ENCODE measurements at places on chromosomes 11 and 22. TPM values are rescaled to one million over a fixed set of nuclear protein-coding genes. Genes with fewer than 3 reads are reported as not detected.

BEST1 gene
- 0.75 TPM for polyA plus RNA-seq

DNA sequence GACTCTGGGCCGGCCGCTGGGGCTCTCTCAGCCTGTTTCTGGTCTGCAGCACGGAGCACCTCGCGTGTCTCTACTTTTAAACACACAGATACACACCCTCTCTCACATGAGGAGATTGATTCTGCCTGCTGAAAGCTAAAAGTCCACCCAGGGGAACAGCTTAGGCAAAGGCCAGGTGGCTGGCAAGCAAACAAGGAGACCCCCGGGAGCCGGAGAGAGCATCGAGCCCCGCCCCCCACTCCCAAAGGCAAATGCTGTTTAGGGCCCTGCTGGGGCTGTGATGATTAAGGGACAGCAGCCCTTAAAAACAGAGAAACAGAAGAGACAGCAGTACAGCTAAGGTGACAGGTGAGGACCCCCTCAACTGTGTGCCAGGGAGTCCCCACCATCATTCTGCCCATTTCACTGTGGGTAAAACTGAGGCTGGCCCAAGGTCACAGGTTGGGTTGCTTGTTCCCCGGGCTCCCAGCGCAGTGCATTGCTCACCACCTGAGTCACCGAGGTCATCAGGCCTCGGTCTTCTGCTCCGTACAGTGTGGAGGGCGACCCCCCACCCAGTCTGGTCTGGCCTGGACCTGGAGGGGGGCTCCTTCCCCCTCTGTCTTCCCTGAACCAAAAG, 6.8 kb downstream of the CABP7 start:
- no peak for DNase-seq

EMID1 gene
- polyA plus RNA-seq = 3.0 TPM

- no peak for DNase-seq
Observed at GRCh38 chr11:44606472-44606871, 41.0 kb downstream of the CD82 start.

- DNase-seq = no peak
Observed at GRCh38 chr11:94120946-94121345, 7.7 kb upstream of the PANX1 start.

- no peak for DNase-seq
Observed at GRCh38 chr22:20464096-20464614, 26.5 kb upstream of the SCARF2 start.

ANO5 gene
- polyA plus RNA-seq = 1.7 TPM

CECR2 gene
- 24.2 TPM for polyA plus RNA-seq

LINC01488 gene
- not detected for polyA plus RNA-seq

DNA sequence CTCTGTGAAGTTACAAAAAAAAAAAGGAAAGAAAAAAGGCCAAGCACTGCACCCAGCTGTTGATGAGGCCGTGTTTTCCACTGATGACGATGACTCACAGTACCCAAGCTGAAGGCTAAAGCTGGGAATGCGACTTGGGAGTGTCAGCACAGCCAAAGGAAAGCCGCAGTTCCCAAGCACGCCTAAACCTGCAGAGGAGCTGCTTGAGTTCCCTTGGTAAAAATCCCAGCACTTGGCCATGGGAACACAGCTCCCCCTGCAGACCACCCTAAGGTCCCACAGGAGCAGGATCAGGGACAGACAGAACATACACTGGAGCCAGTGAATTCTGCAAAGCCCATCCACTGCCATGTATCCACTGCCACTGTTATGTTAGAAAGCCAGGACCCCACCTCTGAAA, 39.9 kb downstream of the SERGEF start:
- peak; percentile 92 for DNase-seq

TBX10 gene
- not detected for polyA plus RNA-seq

CHADL gene
- polyA plus RNA-seq = 0.70 TPM

DNA sequence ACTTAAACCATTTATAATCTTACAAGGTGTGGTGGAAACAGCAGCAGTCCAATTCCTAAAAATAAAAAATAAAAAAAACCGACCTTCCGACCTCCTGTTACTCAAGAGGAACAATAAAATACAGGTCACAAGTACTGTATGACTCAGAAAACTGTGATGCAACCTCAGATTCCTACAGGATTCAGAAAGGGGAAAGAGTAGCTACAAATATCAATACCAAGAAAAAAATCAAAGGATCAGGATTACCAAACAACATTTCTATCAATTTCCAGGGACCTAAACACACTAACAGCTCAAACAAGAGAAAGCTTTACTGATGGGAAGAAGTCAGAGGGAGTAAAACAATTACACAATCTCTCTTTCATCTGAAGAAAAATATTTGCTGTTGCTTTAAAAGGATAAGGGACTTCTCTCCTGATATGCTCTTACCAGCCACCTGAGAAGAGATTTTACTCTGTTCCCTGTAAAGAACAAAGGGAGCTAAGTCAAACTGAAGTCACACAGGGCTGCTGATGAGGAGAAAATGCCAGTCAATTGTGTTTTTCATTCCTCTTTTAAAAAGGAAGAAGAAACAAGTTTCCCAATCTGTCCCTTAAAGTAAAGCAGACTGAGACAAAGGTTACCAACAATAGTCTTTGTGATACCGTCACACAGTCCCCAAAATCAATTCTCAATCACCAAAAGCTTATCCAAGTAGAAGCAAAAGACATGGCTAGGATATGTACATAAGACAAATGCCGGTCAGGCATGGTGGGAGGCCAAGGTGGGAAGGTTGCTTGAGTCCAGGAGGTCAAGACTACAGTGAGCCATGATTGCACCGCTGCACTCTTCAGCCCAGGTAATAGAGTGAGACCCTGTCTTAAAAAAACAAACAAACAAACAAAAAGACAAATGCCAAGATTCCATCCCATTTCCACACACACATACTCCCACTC, 39.3 kb downstream of the AMBRA1 start:
- DNase-seq = peak; percentile 31

SUSD2 gene
- 0.74 TPM for polyA plus RNA-seq

GRCh38 chr11:127071606-127072005, 71.0 kb upstream of the KIRREL3 start:
- no peak for DNase-seq

GRCh38 chr11:2868506-2869133, 17.0 kb downstream of the CDKN1C start:
- DNase-seq = no peak

TUB gene
- polyA plus RNA-seq = 5.0 TPM

DNA sequence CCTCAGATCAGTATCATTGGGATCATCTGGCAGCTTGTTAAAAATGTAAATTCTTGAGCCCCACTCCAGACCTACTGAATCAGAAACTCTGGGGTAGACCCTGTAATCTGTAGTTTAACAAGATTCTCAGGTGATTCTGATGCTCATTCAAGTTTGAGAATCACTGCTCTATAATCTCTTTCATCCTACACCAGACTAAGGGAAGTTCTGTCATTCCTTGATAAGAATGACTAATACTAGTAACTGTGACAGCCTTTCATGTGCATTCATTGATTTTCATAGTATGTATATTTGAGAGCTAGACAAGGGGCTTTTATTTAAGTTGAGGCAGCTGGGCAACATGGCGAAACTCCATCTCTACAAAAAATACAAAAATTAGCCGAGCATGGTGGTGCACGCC, 30.0 kb downstream of the NAT10 start:
- no peak for DNase-seq

- no peak for DNase-seq
Observed at GRCh38 chr11:19511413-19512183, 201.0 kb upstream of the NAV2 start.

DNA sequence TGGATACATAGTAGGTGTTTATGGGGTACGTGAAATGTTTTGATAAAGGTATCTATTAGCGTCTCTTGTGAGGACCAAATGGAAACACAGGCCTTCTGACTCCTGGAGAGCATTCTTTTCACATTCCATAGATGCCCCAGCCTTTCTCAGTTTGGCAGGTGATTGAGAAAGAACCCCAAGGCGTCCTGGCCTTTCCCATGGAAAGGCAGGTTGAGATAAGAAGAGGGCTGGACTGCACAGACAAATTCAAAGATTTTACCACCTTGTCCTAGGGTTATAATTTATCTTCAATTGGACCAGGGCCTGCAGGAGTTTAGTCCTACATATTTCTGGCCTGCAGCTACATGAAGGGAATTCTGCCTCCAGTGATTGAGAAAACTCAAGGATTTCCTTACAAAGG, 661 bp upstream of the OLFML1 start:
- DNase-seq = peak; percentile 64

CCDC116 gene
- not detected for polyA plus RNA-seq
